Stimulated activated effector memory CD8-positive, alpha-beta T cell treated with anti-CD3 and anti-CD28 coated beads, Interleukin-12 subunit alpha, Interleukin-12 subunit beta, amount 100 ng/mL, for 72 hours (primary cell): ENCODE measurements at places on chromosomes 16 and 17.
A peak's percentile ranks its signal among the peaks of the same experiment; 100 is the strongest.

DNA sequence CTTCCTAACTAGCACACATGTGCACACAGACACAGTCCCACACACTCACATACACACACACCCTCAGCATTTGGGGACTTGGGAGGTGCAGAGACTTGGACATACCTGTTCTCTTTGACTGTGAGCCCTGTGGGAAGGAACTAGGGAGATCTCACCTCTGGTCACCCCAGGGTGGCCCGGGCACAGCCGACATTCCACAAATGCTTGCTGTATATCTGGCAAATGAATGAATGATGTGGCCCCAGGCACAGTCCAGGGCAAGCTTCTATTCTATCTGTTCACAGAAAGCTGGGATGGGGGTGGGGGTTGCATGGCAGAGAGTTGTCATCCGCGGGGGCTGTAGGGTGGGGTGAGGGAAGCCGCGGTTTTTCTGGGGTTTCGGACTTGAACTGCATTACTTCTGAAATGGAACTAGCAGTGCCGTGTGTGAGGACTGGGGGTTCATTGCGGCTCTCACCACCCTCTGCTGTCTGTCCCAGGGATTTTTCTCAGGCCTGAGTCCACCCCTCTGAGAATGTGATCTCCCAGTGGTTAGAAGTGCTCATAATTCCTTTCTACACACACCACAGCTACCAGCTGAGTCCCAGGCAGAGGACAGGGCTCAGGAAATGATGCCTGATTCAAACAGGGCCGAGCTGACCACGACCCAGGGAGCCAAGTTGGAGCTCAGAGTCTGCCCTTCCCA, 3.3 kb upstream of the RIPOR1 start:
- DNase-seq: no peak

- DNase-seq: no peak
Observed at GRCh38 chr16:3187798-3188674, at the start of gene OR1F1. Gene OR1F1 (plus strand): TSS chr16:3188204.

DNA sequence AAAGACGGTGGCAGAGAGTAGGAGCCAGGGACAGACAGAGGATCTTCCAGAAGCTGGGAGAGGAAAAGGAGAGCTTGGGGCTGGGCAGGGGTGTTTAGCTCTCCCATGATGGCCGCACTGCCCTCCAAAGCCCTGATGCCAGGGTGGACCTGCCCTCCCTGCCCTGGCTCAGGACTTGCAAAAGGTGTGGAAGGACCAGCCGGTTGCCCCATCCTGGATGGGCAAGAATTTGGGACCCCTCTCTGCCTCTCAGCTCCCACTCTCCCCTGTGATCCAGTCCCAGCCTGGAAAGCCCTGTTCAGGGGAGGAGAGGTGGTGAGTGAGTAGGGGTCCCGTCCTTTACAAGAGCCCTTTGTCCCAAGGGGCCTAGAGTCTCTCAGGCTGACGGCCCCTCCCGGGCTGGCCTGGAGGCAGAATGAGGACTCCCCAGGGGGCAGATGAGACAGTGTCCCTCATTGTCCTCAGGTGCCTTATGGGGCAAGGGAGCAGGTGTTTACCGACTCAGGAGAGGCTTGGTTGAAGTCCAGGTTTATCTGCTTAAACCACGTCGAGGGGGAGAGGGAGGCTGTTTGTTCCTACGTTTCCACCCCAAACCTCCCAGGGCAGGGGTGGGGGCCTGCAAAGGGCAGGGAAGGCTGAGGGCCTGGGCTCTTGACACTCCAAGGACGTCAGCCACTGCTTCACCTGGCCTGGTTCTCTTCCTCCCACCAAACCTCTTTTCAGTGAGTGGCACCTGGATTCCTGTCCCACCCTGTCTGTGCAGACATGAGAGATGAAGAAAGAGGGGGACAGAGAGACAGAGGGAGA, 19.3 kb upstream of the ITGA3 start:
- no peak for DNase-seq

- no peak for DNase-seq
Observed at GRCh38 chr16:20331635-20332034, 4.3 kb upstream of the GP2 start.

DNA sequence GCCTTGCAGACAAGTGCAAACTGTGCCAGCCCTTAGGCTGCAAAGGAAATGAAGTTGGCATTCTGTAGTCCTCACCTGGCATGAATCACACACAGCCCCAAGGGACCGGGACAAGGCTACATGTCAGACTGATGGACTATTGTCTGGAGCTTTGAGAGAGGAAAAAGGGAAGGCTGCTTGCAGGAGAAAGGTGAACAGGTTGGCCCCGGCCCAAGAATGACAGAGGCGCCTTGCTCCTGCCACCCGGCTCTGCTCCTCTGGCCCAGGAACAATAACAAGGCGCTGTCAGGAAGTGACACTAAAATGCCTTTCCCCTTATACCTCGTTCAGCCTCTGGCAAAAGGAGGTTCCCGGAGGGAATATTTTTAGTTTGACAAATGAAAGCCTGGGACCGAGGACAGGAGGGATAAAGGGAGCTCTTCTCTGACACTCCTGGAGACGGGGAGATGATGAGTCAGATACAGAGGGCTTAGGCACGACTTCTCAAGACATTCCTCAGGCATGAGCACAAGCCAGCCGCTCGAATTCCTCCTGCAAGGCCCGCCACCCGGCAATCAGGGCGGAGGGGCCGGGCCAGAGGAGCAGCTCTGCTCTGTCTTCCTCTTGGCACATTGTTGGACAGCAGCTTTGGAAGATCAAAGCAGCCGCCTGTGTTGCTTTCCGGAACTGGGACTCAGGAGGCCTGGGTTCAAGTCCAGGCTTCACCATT, 105.8 kb downstream of the NOG start:
- no peak for DNase-seq

- no peak for DNase-seq
Observed at GRCh38 chr16:14013571-14014283, 57.4 kb upstream of the MRTFB start.

DNA sequence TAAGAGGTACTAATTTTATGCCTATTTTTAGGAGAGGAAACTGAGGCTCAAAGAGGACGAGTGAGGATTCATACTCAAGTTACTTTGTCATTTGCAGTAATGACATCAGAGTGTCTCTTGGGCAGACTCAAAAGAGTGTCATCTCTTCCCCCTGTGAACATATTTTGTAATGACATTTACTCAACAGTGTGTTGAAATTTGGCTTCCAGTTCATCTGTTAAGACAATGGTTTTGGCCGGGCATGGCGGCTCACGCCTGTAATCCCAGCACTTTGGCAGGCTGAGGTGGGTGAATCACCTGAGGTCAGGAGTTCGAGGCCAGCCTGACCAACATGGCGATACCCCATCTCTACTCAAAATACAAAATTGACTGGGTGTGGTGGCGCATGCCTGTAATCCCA, 28.9 kb downstream of the WFDC1 start:
- no peak for DNase-seq

DNA sequence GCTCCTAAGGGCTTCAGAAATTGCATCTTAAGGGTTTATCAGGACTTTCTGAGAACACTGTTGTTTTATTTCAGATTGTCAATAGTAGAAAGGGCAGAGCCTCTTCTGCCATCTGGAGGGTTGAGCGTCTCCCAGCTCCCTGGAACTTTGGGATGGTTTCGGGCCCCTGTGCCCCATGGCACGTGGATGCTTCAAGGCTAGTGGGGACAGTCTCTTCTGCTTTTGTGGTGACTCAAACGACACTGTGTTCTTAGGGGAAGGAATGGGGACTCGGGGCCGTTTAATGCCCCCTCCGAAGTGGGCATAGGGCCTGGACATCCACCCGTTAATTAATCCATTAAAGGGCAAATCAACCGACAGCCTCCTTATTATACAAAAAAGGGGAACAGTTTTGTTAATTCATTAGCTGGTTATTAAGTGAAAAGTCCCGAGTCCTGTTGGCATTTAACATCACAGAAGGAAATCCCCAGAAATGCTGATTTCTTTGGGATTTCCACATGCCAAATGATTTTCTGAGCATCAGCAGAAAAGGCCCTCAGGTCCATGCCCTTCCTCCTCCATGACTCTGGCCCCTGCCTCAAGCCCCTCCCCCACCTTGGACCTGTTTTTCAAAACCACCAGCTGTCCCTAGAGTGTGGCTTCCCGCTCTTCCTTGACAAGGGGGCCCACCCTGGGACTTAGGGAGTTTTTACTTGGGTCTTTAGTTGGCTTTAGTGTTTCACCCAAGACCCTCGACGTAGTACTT, 68.7 kb downstream of the ARSG start:
- no peak for DNase-seq

GRCh38 chr17:77566151-77566550, 392.4 kb upstream of the TNRC6C start:
- DNase-seq: no peak

DNA sequence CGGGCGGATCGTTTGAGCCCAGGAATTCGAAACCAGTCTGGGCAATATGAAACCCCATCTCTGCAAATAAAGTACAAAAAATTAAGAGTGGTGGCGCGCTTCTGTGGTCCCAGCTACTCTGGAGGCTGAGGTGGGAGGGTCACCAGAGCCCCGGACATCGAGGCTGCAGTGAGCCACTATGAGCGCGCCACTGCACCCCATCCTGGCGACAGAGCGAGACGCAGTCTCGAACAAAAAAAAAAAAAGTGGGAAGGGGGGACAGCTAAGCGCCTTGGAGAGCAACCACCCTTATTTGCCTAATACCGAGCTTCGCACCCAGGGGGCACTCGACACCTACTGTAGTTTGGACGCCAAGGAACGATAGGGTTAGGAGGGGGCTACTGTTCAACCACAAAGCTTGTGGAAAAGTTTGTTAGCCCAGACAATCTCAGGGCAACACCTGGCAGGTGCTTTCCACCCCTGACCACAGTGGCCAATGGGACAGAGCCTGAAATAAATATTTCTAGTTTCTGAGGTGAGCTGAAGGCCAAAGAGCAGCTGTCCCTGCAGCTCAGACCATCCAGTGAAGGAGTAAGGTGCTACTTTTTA, 847 bp upstream of the PSMC3IP start:
- DNase-seq: peak; percentile 50

DNA sequence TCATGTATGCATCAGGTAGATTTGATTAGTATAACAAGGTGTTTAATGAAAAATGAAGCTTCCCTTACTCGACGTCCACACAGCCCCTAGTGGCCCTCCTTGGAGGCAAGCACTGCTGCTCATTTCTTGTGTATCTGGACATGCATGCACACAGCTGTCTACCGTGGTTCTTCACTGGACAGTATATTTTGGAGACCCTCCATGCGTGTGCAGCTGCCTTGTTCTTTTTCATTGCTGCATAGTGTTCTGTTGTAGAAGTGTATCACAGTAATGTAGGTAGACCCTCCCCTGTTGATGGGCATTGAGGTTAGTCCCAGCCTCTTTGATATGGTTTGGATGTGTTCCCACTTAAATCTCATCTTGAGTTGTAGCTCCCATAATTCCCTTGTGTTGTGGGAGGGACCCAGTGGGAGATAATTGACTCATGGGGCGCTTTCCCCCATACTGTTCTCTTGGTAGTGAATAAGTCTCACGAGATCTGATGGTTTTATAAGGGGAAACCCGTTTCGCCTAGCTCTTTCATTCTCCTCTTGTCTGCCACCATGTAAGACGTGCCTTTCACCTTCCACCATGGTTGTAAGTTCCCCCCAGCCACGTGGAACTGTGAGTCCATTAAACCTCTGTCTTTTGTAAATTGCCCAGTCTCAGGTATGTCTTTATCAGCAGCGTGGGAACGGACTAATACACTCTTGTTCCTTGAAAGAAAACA, 6.3 kb downstream of the CMIP start:
- DNase-seq: no peak

DNA sequence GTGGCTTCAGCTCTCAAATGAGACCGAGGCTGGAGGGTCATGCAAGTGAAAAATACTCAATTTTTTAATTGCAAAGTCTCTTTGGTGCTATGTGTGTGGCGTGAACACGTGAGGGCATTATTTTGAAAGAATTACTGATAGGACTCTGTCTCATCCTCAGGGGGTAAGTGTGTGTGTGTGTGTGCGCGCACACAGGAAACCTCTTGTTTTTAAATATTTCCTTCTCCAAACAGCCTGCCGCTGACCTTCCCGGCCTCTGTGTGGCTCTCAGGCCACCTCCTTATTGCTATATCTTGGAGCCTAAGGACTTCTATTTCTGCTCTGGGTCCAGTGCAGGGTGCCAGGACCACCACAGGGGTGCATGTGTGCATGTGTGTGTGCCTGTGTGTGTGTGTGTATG, 99.7 kb downstream of the CMIP start:
- no peak for DNase-seq

DNA sequence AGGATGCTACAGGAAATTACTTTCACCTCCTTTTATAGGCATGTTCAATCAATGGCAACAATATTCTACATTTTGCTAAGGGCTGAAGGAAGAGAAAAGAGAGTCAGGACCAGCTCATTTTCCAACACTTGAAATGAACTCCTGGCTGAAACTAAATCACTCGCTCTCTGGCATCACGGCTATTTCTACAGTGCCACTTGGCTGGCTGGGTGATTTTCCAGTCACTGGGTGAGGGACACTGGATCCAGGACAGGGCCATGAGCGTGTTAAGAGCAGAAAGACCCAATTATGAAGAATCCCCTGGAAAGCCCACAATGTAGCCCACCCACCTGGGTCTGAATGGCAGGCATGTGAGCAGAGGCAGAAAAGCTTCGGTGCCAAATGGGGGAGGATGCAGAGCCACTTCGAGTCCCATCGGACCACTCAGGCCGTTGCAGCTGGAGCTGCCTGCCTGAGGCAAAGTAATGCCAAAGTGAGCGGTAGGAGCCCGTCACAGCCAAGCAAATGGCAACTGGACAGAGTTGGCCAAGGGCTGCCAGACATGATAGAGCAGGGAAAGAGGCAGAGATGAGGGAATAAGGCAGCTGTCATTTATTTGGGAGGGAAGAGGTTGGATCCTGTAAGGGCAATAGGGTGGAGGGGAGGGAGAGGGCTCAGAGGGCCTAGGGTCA, 246.2 kb downstream of the STX8 start:
- no peak for DNase-seq

DNA sequence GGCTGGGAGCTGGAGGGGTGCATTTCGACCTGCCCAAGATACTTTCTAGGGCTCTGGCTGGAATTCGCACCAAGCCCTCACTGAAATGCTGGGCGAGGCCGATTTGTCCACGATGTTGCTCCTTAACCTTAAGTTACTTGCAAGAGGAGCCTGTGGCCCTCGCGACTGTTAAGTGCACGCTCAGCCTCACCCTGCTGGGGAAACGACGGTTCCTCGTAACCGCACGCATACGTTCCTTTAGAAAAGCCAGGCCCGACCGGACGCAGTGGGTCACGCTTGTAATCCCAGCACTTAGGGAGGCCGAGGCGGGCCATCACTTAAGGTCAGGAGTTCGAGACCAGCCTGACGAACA, 607 bp upstream of the NCOR1 start:
- no peak for DNase-seq

DNA sequence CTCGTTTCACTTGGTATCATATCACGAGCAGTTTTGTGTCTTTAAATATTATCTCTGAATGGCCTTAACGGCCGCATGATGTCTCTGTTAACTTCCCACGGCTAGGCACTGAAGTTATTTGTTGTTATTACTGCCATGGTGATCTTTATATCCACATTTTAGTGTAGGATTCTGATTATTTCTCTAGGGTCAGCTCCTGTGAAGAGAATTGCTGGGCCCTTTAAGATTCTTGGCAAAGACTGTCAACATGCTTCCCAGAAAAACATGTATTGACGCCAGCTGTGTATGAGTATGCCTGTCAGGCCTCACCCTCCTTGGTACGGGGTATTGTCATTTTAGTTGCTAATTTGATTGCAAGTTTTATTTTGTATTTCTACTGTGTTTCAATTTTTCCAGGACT, 263.5 kb downstream of the SNX29 start:
- DNase-seq: no peak

GRCh38 chr16:11576427-11577289, 10.1 kb downstream of the LITAF start:
- DNase-seq: no peak
